ENCODE measurements at places on chromosomes 13 and 19.

GRCh38 chr13:36820222-36820621 is 1.2 kb downstream of the RFXAP start:
- DNase-seq = no peak

- DNase-seq = peak; percentile 10
Measured at GRCh38 chr19:45952686-45953505, 20.8 kb downstream of the NOVA2 start.

GRCh38 chr13:81726037-81726726 is 1385.3 kb upstream of the SPRY2 start:
- no peak for DNase-seq

DNA sequence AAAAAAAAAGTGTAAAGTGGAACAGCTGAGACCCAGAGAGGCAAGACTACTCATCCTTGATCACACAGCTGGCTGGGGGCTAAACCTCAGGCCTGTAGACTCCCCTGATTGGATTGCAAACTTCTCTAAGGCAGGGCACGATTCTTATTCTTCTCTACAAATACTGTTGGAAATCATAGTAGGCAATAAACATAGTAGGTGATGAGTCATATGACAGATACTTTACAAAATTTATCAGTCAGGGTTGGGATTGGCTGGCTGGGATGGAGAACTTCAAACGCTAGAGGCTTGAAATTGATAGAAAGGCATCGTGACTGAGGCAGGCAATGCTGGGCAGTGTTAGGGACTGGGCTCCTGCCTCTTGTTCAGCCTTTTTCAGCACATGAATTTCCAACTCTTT is 5.9 kb upstream of the MATK start:
- no peak for DNase-seq

DNA sequence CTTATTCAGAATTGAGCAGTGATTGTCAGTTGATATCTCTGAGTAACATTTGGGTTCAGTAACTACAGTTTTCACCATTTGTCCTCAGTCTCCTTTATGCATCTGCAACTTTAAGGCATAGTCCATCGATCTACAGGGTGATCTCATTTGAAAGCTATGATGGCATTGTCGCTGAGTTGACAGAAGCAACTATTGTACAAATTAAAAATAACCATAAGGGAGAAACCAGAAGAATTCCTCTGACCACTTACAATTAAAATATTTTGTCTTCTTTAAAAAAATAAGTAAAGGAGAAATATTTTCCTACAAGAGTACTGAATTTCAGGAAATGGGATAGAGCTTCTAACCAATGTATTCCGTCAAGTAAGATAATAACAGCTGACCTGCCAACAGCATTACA is 30.6 kb downstream of the RAP2A start:
- no peak for DNase-seq

DNA sequence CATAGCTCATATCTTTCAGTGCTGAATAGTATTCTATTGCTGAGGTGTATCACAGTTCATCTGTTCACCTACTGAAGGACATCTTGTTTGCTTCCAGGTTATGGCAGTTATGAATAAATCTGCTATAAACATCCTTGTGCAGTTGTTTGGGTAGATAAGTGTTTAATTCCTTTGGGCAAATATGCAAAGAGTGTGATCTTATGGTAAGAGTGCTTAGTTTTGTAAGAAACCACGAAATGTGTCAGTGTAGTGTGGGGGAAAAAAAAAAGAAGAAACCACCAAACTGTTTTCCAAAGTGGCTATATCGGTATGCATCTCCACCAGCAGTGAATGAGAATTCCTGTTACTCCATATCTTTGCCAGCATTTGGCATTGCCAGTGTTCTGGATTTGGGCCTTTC is 93.3 kb downstream of the PIBF1 start:
- DNase-seq = no peak

DNA sequence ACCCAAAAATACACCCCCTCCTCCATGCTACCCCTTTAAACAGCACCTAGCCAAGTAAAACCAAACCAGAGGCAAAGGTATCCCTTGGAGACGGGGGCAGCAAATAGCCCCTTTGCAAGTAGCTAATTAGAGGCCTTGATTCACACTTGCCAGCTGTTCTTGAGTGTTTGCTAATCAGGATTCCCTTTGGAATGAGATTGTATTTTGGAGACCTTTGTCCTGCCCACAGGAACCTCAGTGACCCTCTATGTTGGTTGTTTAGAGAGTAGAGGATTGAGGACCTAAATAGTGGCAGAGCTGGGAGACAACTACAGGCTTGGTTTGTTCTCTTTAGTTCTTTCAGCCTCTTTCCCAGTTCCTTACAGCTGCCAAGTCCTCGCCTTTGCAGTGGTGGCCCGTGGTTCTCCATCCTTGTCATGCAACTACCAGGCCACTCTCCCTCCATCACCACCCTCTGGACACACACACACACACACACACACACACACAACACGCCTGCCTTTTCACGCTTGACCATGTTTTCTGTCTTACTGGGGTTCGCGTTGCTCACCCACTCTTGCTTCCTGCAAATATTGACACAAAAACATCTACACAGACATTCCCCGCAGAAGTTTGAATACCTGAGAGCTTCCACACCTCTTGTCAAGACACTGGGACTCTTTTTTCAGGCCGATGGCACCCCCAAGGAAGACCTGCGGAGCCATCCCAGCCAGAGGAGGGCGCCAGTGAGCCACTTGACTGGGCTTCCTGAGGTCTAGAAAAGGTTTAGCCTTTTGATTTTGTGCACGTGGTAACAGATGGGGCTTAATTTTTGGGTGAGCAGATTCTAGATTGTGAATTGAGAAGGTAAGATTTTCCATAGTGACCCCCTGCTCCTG is 80.0 kb upstream of the GPR183 start:
- DNase-seq = peak; percentile 46

DNA sequence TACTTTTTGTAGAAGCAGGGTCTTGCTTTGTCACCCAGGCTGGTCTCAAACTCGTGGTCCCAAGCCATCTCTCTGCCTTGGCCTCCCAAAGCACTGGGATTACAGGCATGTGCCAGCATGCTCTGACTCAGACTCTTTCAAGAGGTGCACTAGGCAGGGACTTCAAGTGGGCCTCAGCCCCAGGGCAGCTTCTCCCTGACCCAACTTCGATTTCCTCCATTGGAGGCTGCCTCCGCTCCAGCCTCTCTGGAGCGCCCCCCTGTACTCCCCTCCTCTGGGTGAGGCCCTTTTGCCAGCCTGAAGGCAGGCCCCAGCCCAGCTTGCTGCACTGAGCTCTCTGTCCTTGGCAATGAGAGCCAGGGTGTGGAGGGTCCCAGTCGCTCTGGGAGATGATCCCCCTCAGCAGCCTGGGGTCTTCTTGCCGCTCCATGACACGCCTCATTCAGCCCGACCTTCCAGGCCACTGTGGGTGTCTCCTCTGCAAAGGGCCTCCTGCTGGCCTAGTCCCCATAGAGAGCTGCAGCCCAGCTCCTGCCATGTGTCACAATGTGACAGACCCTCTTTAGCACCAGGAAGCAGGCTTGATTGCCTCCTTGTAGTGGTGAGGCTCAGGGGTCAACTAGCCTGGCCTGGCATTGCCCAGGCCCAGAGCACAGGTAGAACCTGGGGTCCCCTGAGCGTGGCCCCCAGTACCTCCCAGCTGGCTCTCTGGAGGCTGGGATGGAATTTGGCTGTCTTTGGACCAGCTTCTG is 16.4 kb downstream of the CARM1 start:
- DNase-seq = no peak

- peak; percentile 93 for DNase-seq
Measured at GRCh38 chr19:54179921-54180461, 7.0 kb upstream of the TMC4 start.

- no peak for DNase-seq
Measured at GRCh38 chr19:16252459-16253205, 54.9 kb downstream of the AP1M1 start.

DNA sequence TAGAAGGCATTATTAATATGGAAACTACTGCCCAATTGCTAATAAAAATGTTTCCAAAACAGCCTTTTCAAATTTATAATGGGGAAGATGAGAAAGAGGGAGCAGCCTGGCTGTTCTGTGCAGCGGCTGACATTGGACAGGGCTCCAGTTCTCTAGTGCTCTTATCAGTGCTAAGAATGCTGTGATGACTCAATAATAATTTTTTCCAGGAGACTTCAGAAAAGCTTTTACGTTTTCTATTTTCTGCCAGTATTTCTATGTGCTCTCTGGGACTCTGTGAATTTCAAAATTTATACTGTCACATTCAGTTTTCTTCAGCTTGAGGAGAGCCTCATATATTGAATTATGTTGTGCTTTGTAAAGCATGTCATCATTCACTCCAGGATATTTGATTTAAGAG is 209.6 kb downstream of the VWA8 start:
- DNase-seq = no peak

DNA sequence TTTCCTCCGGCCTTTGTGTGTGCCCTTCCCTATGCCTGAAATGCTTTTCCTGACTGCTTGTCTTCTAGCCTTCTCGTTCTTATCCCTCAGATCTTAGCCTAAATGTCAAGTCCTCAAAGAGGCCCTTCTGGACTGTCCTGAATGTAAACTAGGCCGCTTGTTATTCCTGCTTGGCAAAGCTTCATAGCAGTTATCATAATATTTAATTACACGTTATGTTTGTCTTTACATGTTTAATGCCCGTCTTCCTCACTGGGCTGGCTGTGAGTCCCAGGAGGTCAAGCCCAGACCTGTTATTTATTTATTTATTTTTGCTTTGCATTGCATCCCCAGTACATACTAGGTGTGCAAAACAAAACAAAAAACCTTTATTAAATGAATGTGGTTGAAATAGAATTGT is 62.7 kb downstream of the SIPA1L3 start:
- no peak for DNase-seq

GRCh38 chr13:87089391-87089790 is 581.8 kb upstream of the SLITRK5 start:
- DNase-seq = no peak

GRCh38 chr13:31775148-31775547 is 35.8 kb downstream of the RXFP2 start:
- DNase-seq = no peak

- peak; percentile 13 for DNase-seq
Measured at GRCh38 chr13:42333613-42334328, 61.8 kb downstream of the AKAP11 start.

- DNase-seq = no peak
Measured at GRCh38 chr13:60332682-60333081, 64.3 kb upstream of the TDRD3 start.

DNA sequence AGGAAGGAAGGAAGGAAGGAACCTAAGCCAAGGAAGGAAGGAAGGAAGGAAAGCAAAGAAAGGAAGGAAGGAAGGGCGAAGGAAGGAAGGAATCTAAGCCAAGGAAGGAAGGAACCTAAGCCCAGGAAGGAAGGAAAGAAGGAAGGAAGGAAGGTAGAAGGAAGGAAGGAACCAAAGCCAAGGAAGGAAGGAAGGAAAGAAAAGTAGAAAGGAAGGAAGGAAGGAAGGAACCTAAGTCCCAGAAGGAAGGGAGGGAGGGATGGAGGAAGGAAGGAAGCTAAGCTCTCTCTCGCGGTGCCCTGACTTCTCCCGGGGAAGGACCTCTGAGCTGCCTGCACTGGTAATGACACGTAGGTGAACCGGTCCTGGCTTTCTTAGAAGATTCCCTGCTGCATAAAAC is 1.3 kb upstream of the RUBCNL start:
- DNase-seq = no peak

DNA sequence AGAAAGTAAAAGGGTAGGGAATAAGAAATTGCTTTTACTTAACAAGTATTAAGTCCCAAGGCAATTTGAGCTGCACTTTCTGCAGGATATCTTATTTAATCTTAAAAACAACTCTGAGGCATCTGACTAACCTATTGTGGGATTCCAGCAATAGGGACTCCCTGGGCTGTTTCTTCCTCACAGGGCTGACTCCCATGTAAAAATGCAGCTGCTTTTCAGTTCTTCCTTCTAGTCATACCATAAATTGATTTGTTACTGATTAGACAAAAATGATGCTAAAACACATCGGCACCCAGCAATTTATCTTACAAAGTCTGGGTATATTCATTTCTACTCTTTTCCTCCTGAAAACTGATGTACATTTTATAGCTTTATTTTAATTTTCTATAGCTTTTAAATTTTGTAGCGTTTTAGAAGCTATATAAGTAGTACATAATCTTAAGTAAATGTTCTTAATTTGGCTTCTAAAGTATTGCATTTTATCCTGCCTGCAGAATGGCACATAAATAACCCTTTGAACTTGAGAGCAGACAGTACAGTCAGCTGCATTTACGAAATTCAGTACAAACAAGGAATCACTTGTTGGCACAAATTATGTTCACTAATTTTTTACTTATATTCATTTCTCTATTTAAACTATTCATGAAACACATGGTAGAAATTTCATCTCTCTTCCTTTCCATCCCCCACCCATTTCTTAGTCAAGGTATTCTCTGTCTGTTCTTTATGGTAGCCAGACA is 102.4 kb upstream of the FRY start:
- no peak for DNase-seq

DNA sequence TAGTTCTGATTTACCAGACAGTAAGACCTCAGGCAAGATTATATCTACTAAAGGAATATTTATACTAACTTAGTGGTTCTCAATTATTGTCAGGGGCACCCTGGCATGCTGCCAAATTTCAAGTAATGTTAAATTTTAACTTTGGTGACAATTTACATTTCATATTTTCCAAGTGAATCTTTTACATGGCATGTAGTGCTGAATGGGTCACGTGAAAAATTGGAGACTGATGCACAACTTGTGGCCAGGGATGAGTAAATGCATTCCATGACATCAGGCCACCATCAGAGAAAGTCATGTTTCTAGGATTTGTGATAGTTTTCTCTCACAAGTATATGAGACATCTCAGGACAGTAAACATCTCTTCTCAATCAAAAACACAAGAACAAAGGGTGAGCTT is 202.6 kb upstream of the SOX21 start:
- no peak for DNase-seq

GRCh38 chr19:14979476-14980255 is at the start of gene SLC1A6:
SLC1A6 (minus strand) TSS chr19:14979864; CDS start chr19:14972910, 6,954 bp downstream.
- no peak for DNase-seq

- no peak for DNase-seq
Measured at GRCh38 chr19:39679056-39679790, 23.5 kb downstream of the LGALS16 start.

GRCh38 chr13:100602493-100603111 is 14.0 kb upstream of the GGACT start:
- DNase-seq = no peak

GRCh38 chr13:49214917-49215376 is 5.2 kb upstream of the MLNR start:
- DNase-seq = peak; percentile 41

DNA sequence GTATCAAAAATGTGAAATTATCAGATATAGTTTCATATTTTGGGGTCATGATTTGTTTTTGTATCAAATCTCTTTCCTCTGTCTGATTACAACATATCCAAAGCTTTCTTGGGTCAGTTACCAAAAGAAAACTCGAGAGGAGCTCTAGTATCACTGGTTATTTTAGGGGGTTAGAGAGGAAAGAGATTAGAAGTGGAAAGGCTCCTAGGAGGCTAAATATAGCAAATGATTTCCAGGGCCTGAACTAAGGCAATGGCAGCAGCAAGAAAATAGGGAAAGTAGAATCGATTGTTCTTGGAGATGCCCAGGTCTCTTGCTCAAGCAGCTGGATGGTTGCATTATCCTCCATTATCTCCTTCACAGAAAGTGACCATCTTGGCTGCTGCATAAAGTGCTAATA is 72.9 kb downstream of the NHLRC3 start:
- DNase-seq = no peak

Measured in small intestine (tissue), 16 donors.